ENCODE measurements at places on chromosomes 3 and 15. TPM values are rescaled to one million over a fixed set of nuclear protein-coding genes. Genes with fewer than 3 reads are reported as not detected.

DNA sequence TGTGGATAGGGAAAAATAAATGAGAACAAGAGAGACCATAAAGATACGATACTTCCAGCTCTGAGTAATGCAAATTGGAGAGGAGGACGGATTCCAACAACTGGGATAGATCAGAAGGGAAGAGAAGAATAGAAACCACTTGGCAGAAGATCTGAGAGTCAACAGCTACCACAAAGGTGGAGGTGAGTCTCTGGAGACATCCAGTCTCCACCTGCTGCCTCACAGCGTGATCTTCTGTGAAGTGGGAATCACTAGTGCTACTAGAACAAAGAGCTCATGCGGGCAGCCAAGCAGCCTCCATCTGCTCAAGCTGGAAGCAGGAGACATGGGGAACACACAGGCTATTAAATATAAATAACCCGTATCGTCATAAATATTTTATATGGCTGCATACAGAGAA lies 558.5 kb upstream of the CFAP20DC start:
- H3K27ac ChIP-seq, result no peak overlapping the region
- H3K4me3 ChIP-seq, result no peak overlapping the region
- H3K4me1 ChIP-seq, result no peaks in the 10 kb centered on the region
- H3K36me3 ChIP-seq, result no peaks in the 10 kb centered on the region

DNA sequence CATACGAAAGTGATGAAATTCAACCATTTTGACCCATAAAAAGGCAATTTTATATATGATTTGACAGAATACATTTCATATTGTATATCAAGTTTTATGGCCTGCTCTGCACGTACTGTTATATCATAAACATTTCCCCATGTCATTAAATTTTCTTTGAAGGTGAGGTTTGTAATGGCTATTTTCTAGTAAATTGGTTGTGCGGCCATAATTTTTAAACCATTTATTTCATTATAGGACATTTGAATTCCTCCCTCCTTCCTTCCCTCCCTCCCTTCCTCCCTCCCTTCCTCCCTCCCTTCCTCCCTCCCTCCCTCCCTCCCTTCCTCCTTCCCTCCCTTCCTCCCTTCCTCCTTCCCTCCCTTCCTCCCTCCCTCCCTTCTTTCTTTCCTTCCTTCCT lies 87.4 kb upstream of the AGBL1 start:
- no peak overlapping the region for H3K27ac ChIP-seq
- H3K4me3 ChIP-seq, result no peak overlapping the region
- no peak for DNase-seq
- H3K4me1 ChIP-seq, result no peaks in the 10 kb centered on the region
- H3K27me3 ChIP-seq, result no peaks in the 10 kb centered on the region

GRCh38 chr3:132038198-132038825 lies 3.5 kb upstream of the CPNE4 start:
- H3K36me3 ChIP-seq, result no peaks in the 10 kb centered on the region
- H3K4me1 ChIP-seq, result peaks cover 13% of the 10 kb centered on the region
- H3K27me3 ChIP-seq, result peaks cover 23% of the 10 kb centered on the region
- no peak overlapping the region for H3K27ac ChIP-seq
- H3K4me3 ChIP-seq, result no peak overlapping the region

- no peak for DNase-seq
- H3K4me3 ChIP-seq, result peak overlapping the region; percentile 12
- H3K36me3 ChIP-seq, result no peaks in the 10 kb centered on the region
- no peak overlapping the region for H3K27ac ChIP-seq
- H3K4me1 ChIP-seq, result no peaks in the 10 kb centered on the region
Observed at GRCh38 chr3:117218641-117219048, 509.1 kb downstream of the TUSC7 start.

DNA sequence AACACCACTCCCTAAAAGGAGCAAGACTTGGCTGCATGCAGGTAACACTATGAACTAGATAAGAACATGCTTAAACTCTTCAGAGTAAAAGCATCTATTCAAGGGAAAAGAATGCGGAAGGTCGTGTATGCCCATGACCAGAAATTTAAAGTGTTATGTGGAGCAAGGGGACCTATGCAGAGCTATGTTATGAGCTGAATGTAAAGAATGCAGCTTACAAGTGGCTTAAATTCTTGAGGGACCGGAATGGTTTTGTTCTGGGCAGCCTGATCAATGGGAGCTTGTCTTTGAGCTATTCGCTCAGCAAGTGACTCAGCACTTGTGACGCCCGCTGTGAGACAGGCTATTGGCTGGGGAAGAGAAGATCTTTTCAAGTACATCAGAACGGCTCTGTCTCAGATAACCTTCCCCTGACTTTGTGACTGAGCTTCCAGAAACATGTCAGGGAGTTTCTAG lies 367.5 kb upstream of the THBS1 start:
- DNase-seq, result no peak
- H3K4me1 ChIP-seq, result peaks cover 3% of the 10 kb centered on the region
- no peak overlapping the region for H3K27ac ChIP-seq
- no peaks in the 10 kb centered on the region for H3K27me3 ChIP-seq

GRCh38 chr15:99406120-99406519 lies 154.8 kb downstream of the LRRC28 start:
- no peaks in the 10 kb centered on the region for H3K36me3 ChIP-seq
- H3K4me1 ChIP-seq, result peaks cover 38% of the 10 kb centered on the region
- no peak overlapping the region for H3K27ac ChIP-seq
- no peaks in the 10 kb centered on the region for H3K27me3 ChIP-seq
- no peak overlapping the region for H3K4me3 ChIP-seq

DNA sequence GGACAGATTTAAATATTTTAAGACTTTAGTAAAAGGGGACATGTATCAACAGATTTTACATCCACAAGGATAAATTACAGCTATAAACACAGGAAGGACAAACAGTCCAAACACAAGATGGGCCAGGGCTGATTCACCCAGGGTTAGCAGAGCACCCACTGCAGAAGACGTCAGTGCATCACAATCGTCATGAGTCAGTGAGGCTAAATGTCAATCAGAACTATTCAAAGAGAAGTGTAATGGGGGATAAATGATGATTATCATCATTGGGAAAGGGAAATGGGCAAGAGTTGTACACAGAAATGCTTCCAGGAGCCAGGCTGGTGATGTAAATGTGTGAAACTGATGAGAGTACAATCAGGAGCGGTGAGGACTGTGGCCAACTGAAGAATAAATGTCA lies 226.8 kb downstream of the PLCL2 start:
- H3K4me1 ChIP-seq, result no peaks in the 10 kb centered on the region
- H3K27ac ChIP-seq, result no peak overlapping the region
- no peak overlapping the region for H3K4me3 ChIP-seq
- no peak for DNase-seq
- no peaks in the 10 kb centered on the region for H3K27me3 ChIP-seq

GRCh38 chr15:59965741-59966140 lies 38.4 kb upstream of the FOXB1 start:
- H3K4me3 ChIP-seq, result no peak overlapping the region
- no peak overlapping the region for H3K27ac ChIP-seq
- no peak for DNase-seq
- H3K36me3 ChIP-seq, result no peaks in the 10 kb centered on the region

GRCh38 chr15:45586601-45587094 lies 531 bp upstream of the BLOC1S6 start:
- no peak for DNase-seq
- no peaks in the 10 kb centered on the region for H3K27me3 ChIP-seq
- no peaks in the 10 kb centered on the region for H3K36me3 ChIP-seq
- H3K27ac ChIP-seq, result peak overlapping the region; percentile 93

DNA sequence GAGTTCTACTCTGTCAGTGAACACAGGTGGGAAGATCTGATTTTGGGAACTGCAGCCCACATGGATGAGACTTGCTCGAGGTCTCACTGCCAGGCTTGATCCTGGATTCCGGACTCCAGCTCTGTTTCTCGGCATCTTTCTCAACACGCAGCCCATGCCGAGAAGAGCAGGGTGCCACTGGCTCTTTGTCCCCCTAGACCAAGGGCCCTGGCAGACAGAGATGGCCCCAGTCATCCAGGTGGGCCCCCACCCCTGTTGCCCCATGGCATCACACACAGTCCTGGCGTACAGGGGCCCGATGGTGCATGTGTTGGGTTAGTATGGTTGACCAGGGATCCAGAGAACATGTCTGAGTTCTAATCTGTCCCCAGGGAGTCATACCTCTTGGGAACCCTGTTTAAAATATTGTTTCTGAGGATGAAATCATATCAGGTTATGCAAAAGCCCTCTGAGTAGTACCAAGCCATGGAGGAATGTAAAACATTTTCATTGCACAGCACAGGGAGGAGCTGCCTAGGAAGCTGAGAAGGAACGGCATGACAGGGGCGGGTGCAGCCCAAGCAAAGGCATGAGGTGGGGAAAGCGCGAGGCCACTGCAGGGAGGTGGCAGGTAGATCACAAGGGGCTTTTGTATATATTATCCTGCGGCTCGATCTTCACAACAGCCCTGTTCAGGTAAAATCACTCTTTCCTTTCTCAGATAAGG lies 320.6 kb downstream of the UACA start:
- H3K27me3 ChIP-seq, result peaks cover 11% of the 10 kb centered on the region
- H3K36me3 ChIP-seq, result no peaks in the 10 kb centered on the region
- DNase-seq, result no peak
- H3K4me3 ChIP-seq, result no peak overlapping the region

DNA sequence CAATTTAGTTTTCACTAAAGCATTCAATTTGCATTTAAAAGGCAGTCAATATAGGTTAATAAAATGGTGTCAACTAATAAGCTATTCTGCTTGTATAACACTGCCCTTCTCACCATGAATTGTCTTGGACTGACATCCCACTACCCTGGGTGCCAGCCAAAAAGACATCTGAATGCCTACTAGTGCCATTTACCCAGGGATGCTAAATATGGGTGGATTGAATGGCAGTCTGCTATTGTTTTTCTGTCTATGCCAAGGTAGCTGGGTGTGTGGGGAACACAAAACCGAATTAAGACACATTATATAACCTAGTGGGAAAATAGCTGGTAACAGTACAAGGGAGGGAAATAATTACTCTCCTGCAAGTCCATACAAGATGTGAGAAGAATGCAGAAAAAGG lies 240.0 kb upstream of the CFAP20DC start:
- no peak overlapping the region for H3K4me3 ChIP-seq
- no peak for DNase-seq
- no peak overlapping the region for H3K27ac ChIP-seq
- no peaks in the 10 kb centered on the region for H3K27me3 ChIP-seq
- no peaks in the 10 kb centered on the region for H3K4me1 ChIP-seq

DNA sequence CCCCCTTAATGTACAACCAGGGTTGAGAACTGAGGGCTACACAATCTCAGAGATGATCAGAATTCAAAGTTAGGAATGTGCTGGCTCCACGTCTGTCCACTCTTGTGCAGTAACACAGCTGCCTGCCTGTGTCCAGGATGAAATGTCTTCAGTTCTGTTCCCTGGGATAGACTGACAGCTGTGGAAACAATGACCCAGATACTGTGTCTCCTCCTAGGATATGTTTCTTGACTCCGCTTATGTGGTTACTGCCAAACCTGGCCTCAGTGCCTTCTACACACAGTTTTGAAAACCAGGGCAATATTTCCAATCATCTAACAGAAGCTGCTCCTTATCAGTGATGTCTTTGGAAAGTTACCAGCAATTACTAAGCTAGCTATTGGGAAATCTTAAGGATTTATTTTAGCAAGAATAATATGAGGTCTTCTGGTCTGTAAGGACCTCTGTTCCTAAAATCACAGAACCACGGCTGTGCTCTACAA lies 67.6 kb downstream of the NOX5 start:
- H3K4me1 ChIP-seq, result no peaks in the 10 kb centered on the region
- DNase-seq, result no peak
- H3K27me3 ChIP-seq, result no peaks in the 10 kb centered on the region
- no peaks in the 10 kb centered on the region for H3K36me3 ChIP-seq

GRCh38 chr3:49158792-49159191 lies 7.3 kb downstream of the CCDC71 start:
- no peaks in the 10 kb centered on the region for H3K27me3 ChIP-seq
- DNase-seq, result no peak
- H3K4me1 ChIP-seq, result no peaks in the 10 kb centered on the region
- H3K36me3 ChIP-seq, result peaks cover 22% of the 10 kb centered on the region
- H3K4me3 ChIP-seq, result no peak overlapping the region
- no peak overlapping the region for H3K27ac ChIP-seq

- no peak overlapping the region for H3K4me3 ChIP-seq
- H3K4me1 ChIP-seq, result no peaks in the 10 kb centered on the region
- no peaks in the 10 kb centered on the region for H3K36me3 ChIP-seq
- H3K27ac ChIP-seq, result no peak overlapping the region
- peak; percentile 39 for DNase-seq
Observed at GRCh38 chr15:50260969-50261496, 4.5 kb downstream of the HDC start.

GRCh38 chr3:168100777-168101492 lies 5.2 kb upstream of the GOLIM4 start:
- H3K4me1 ChIP-seq, result peaks cover 7% of the 10 kb centered on the region
- no peak overlapping the region for H3K4me3 ChIP-seq
- no peak for DNase-seq
- no peaks in the 10 kb centered on the region for H3K36me3 ChIP-seq
- no peak overlapping the region for H3K27ac ChIP-seq
- H3K27me3 ChIP-seq, result no peaks in the 10 kb centered on the region

DNA sequence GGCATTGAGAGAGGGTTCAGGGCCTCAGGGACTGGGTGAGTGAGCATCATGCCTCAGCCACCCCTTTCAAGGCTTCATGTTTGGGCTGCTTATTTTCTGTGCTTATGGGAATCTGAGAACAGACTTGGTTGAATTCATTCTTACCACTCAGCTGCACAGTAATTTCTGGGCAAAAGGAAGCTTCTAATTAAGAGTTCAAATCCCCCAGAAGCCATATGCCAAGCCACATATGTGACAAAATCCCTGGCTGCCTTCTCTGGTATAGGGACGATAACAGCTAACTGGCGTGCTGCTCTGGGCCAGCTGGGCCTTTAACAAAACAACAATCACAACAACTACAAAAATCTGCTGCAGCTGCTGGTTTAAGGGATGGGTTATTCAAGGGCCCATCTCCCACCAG lies 181.0 kb upstream of the ANKRD28 start:
- no peaks in the 10 kb centered on the region for H3K4me1 ChIP-seq
- no peak overlapping the region for H3K27ac ChIP-seq
- DNase-seq, result peak; percentile 79
- no peak overlapping the region for H3K4me3 ChIP-seq
- H3K27me3 ChIP-seq, result no peaks in the 10 kb centered on the region

- H3K27me3 ChIP-seq, result no peaks in the 10 kb centered on the region
- no peak overlapping the region for H3K27ac ChIP-seq
- H3K4me1 ChIP-seq, result no peaks in the 10 kb centered on the region
- H3K36me3 ChIP-seq, result no peaks in the 10 kb centered on the region
Observed at GRCh38 chr3:134126153-134126552, 96.4 kb upstream of the SLCO2A1 start.

The COL8A1 gene
- 139 TPM for total RNA-seq

The PLXNA1 gene
- total RNA-seq, result 59.9 TPM

The SV2B gene
- total RNA-seq, result 3.0 TPM

The CSPG4 gene
- total RNA-seq, result 386 TPM

The SCAANT1 gene
- total RNA-seq, result not detected

The ZDHHC23 gene
- total RNA-seq, result 5.2 TPM

The LRRC31 gene
- not detected for total RNA-seq

The WWTR1 gene
- total RNA-seq, result 535 TPM

The CCK gene
- total RNA-seq, result 4.5 TPM

The CDCP1 gene
- 3.0 TPM for total RNA-seq

The GPR62 gene
- 0.17 TPM for total RNA-seq

The SECISBP2L gene
- total RNA-seq, result 54.0 TPM

The SMCO1 gene
- not detected for total RNA-seq

The RAB6B gene
- total RNA-seq, result 11.9 TPM

Measured in esophagus muscularis mucosa (tissue), 4 donors.